Type B pancreatic cell (in vitro differentiated cells): ENCODE measurements at places on chromosomes 5 and 9.

DNA sequence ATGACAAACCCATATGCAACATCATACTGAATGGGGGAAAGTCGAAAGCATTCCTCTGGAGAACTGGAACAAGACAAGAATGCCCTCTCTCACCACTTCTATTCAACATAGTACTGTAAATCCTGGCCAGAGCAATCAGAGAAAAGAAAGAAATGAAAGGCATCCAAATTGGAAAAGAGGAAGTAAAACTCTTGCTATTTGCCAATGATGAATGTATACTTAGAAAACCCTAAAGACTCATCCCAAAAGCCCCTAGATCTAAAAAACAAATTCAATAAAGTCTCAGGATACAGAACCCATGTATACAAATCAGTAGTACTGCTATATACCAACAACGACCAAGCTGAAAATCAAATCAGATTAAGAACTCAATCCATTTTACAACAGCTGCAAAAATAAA lies 66.9 kb downstream of the SPATA31C2 start:
- no peaks in the 10 kb centered on the region for H3K36me3 ChIP-seq
- H3K27ac ChIP-seq, result no peak overlapping the region
- H3K4me3 ChIP-seq, result no peak overlapping the region
- H3K27me3 ChIP-seq, result no peaks in the 10 kb centered on the region

DNA sequence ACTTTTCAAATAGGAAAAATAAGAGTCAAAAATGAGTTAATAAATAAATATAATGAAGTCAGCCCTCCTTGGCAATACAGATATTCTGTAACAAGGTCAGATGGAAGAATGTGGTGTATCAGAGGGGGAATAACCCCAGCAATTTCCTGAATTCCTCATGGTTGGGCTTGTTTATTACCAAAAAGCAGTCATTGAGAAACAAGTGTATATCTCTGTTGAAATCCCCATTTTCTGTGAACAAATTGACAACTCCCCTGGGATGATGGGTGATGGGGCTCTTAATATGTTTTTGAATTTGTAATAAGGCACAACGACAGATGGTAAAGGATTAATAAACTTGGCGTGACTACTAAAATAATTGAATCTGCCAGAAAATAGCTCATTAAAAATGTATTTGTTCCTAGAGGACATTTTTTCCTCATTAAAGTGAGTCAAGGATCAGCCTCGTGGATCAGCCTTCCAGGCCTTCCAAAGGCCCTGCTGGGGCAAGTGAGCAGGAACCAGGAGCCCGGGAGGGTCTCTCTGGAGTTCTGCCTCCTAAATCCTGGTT lies 34.2 kb downstream of the THBS4 start:
- H3K4me1 ChIP-seq, result peaks cover 11% of the 10 kb centered on the region
- peaks cover 7% of the 10 kb centered on the region for H3K36me3 ChIP-seq
- H3K27ac ChIP-seq, result no peak overlapping the region
- no peak overlapping the region for H3K4me3 ChIP-seq

DNA sequence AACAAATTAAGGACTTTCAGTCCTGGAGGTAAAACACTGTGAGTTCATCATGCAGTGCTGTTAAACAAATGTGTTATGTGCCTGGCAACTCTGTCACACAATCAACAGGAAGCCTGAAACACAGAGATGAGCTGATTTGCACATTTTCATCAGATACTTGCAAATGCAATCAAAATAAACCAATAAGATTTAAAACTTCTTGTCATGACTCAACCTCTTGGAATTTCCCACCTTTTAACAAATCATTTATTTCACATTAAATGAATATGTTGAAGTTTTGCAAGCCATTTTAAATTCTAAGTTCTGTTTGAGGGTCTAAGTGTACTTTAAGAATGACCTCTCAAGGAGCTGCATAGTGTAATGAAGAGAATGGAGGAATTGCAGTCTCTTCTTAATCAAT lies 64.4 kb downstream of the ANXA1 start:
- H3K4me3 ChIP-seq, result no peak overlapping the region
- no peaks in the 10 kb centered on the region for H3K4me1 ChIP-seq
- peaks cover 14% of the 10 kb centered on the region for H3K27me3 ChIP-seq
- no peaks in the 10 kb centered on the region for H3K36me3 ChIP-seq
- DNase-seq, result no peak

DNA sequence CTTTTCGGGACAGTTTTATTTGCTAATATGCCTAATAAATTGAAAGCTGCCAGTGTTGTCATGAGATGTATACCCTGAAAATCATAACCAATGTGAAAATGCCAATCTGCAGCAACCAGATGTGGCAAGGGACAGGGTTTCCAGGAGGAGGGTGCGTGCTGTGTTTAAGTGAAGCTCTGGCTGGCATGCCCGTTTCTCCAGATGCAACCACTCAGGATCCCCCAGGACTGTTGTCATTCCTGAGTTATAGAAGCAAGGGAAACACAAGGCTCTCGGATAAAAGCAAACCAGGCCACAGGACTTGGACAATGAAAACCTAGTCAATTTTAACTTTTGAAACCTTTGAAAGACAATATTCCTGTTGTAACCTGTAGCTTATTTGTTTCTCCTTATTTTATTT lies 360.2 kb downstream of the SLIT3 start:
- H3K36me3 ChIP-seq, result peaks cover 7% of the 10 kb centered on the region
- DNase-seq, result no peak
- H3K4me1 ChIP-seq, result peaks cover 23% of the 10 kb centered on the region
- peaks cover 45% of the 10 kb centered on the region for H3K27me3 ChIP-seq
- H3K27ac ChIP-seq, result no peak overlapping the region

DNA sequence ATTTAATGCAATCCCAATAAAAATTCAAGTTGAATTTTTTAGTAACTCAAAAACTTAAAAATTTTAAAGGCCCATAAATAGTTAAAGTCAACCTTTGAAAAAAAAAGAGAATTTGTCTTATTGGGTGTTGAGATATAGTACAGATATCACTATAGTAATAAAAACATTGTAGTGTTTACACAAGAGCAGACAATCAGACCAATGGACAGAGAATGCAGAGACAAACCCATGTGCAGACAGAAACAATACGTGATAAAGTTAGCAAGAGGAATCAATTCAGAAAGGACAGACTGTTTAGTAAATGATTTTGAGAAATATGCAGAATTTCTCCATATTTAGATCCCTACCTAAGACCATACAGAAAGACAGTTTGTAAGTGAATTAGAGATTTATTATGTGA lies 33.9 kb downstream of the GOLGA1 start:
- H3K36me3 ChIP-seq, result peaks cover 20% of the 10 kb centered on the region
- DNase-seq, result no peak
- H3K4me3 ChIP-seq, result no peak overlapping the region
- no peaks in the 10 kb centered on the region for H3K4me1 ChIP-seq
- no peaks in the 10 kb centered on the region for H3K27me3 ChIP-seq
- no peak overlapping the region for H3K27ac ChIP-seq

GRCh38 chr5:111004291-111004690 lies 67.2 kb upstream of the TSLP start:
- no peak overlapping the region for H3K4me3 ChIP-seq
- no peak for DNase-seq
- H3K27me3 ChIP-seq, result peaks cover 8% of the 10 kb centered on the region
- no peaks in the 10 kb centered on the region for H3K4me1 ChIP-seq
- H3K36me3 ChIP-seq, result no peaks in the 10 kb centered on the region

- H3K27ac ChIP-seq, result peak overlapping the region; percentile 16
- H3K36me3 ChIP-seq, result peaks cover 3% of the 10 kb centered on the region
- H3K4me3 ChIP-seq, result peak overlapping the region; percentile 47
- no peak for DNase-seq
Measured at GRCh38 chr5:173236531-173237142, 1.6 kb upstream of the NKX2-5 start.

DNA sequence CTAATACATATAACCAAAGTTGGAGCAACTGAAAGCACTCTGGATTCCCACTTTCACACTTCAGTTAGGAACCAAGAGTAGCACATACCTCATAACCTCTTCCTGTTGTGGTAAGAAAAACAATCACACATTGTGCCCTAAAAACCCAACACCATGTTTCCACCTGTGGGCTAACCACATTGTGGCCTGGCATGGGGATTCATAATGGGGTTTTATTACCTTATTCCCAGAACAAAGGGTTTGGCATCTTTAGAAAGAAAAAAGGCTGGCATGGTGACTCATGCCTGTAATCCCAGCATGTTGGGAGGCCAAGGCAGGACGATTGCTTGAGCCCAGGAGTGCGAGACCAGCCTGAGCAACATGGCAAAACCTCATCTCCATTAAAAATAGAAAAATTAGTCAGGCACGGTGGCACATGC lies 60.6 kb downstream of the HSD17B3 start:
- H3K36me3 ChIP-seq, result no peaks in the 10 kb centered on the region
- peaks cover 29% of the 10 kb centered on the region for H3K4me1 ChIP-seq
- no peak overlapping the region for H3K4me3 ChIP-seq
- DNase-seq, result no peak
- H3K27ac ChIP-seq, result no peak overlapping the region

DNA sequence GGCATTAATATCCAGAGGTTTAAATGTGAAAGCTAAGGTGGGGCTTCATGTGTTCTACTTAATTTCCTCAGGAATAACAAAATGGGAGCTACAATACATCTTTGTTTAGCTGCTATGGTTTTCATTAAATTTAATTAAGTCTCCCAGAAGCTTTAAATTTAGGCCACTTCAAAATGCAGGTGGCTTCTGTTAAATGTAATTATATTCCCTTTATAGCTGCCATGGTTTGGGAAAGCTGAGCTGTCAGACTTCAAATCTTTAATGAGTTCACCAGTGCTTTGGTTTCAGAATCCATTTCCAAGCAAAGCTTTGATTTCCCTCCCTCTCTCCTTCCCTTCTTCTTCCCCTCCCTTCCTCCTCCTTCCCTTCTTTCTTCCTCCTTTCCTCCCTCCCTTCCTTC lies 58.4 kb upstream of the FAM170A start:
- H3K36me3 ChIP-seq, result no peaks in the 10 kb centered on the region
- no peak for DNase-seq
- no peak overlapping the region for H3K27ac ChIP-seq
- H3K27me3 ChIP-seq, result peaks cover 4% of the 10 kb centered on the region
- H3K4me3 ChIP-seq, result no peak overlapping the region

DNA sequence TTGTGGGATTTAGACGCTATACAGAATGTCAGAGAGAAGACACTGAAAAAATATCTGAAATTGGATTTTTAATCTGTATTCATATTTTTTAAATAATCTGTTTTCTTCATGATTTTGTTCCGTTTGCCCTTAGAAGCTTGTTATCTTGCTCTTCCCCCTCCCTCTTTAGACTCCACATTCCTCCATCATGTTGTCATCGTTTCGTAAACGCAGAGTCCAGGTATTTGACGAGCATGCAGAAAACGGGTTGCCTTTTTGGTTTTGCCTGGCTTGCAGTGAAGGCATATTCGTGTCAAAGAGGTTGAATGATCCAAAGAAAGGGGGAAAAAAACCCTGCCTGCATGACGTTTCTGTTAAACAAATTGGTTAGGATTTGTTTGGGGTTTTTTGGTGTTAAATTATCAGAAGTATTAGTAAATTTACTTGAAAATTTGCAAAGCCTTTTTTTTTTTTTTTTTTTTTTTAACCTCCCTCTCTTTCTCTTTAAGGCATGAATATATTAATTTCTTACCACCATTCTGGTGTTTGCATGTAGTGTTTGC lies 2.9 kb downstream of the SPTAN1 start:
- H3K36me3 ChIP-seq, result no peaks in the 10 kb centered on the region
- DNase-seq, result no peak
- no peak overlapping the region for H3K4me3 ChIP-seq
- H3K27me3 ChIP-seq, result no peaks in the 10 kb centered on the region
